Stimulated activated CD8-positive, alpha-beta memory T cell treated with anti-CD3 and anti-CD28 coated beads, Interleukin-4, amount 100 ng/mL, for 48 hours (primary cell): ENCODE measurements at places on chromosomes 6 and 20.

DNA sequence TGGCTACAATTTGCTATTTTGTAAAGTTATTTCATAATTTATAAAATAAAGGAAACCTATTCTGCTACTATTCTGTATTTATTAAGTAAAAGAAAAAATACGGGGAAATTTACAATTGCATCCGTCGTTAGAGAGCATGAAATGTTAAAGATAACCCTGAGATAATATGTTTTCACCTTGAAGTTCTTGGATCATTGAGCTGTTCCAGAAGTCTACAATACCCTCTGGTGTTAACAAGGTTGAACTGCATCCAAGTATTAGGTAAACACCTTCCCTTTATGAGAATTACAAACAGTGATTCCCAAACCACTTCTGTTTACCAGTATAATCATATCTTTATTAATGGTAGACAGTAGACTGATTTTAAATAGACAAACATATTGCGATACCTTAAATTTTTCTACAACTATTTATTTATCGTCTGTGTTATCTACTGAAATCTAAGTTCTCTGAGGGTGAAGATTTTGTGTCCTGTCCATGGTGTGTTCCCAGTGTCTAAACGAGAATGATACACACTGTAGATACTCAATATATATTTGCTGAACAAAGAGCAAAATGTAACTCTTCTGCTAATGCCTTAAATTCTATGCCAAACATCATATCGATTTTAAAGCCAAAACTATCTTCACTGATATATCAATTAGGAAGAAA, 28.2 kb downstream of the TBC1D32 start:
- DNase-seq: no peak

DNA sequence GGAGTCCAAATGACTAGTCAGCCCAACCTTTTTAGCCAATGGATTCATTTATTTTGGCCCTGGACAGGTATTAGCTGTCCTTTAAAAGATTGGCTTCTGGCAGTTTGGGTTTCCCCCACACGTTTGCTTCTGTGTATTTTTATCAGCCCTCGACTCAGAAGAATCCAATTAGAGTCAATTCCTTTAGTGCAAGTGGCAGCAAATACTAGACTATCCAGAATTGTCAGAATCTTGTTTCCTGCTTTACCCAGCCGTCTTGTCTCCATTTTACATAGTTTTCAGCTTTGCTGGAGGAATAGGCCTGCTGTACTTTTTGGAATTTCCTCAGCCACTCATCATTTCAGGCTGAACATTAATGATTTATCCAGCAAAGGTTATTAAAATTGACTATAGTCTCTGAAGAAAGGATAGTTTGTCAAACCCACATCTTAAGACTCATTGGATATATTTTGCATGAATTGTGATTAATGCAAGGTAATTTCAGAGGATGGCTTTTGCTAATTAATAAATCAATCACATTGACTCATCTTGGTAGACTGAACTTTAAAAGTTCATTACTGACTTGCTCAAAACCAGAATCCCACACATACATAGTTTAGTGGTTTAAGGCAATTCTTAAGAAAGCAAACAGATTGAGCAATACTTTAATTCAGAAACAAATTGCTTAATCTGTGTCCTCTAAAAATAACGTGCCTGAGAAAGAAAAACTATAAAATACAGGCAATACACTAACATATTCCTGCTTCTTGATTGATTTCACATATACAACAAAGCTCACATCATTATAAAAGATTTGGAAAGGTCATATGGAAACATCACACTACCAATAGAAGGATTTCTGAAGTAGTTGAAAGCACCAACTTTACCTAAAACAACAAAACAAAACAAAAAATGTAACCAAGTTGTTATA, 62.9 kb upstream of the ZNF217 start:
- no peak for DNase-seq

DNA sequence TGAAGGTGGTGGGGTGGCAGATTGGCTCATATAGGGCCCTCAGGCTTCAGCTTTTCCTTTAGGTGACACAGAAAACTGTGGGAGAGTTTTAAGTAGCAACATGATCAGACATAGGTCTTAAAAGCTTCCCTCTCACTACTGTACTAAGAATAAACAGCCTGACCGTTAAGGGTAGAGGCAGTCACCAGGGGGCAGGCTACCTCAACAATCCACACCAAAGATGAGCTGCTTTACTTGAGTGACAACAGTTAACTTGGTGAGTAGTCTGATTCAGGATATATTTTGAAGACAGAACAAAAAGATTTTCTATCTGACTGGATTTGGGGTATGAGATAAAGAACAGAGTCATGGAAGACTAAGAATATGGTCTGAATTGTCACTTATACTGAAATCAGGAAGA, 193.1 kb upstream of the SHLD1 start:
- peak; percentile 67 for DNase-seq

DNA sequence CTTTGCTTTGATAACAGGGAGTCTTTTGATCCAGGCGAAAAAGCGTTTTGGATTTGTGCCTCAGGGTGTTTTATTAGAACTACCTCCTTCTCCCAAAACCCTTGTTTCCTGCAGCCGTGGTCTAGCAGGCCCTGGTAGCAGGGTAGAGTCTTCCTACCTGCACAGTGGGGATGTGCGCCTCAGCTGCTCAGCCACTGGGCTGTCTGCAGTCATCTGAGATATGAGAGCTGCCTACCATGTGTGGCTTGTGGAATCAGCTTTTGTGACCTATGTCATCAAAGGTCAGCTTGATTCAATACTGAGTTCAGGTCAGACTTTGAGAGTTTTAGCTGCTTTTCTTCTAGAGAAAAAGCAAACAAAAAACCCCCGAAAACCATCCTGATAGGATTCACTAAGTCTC, 279.5 kb downstream of the CLIC5 start:
- peak; percentile 50 for DNase-seq
